ENCODE measurements at places on chromosomes 3 and 15. TPM values are rescaled to one million over a fixed set of nuclear protein-coding genes. Genes with fewer than 3 reads are reported as not detected.

GRCh38 chr15:51757450-51757849 lies 6.1 kb downstream of the TMOD2 start:
- H3K4me3 ChIP-seq = no peak overlapping the region
- no peaks in the 10 kb centered on the region for H3K4me1 ChIP-seq
- H3K27ac ChIP-seq = no peak overlapping the region
- H3K36me3 ChIP-seq = no peaks in the 10 kb centered on the region
- no peaks in the 10 kb centered on the region for H3K27me3 ChIP-seq

The CACNA2D3 gene
- total RNA-seq = 7.1 TPM

DNA sequence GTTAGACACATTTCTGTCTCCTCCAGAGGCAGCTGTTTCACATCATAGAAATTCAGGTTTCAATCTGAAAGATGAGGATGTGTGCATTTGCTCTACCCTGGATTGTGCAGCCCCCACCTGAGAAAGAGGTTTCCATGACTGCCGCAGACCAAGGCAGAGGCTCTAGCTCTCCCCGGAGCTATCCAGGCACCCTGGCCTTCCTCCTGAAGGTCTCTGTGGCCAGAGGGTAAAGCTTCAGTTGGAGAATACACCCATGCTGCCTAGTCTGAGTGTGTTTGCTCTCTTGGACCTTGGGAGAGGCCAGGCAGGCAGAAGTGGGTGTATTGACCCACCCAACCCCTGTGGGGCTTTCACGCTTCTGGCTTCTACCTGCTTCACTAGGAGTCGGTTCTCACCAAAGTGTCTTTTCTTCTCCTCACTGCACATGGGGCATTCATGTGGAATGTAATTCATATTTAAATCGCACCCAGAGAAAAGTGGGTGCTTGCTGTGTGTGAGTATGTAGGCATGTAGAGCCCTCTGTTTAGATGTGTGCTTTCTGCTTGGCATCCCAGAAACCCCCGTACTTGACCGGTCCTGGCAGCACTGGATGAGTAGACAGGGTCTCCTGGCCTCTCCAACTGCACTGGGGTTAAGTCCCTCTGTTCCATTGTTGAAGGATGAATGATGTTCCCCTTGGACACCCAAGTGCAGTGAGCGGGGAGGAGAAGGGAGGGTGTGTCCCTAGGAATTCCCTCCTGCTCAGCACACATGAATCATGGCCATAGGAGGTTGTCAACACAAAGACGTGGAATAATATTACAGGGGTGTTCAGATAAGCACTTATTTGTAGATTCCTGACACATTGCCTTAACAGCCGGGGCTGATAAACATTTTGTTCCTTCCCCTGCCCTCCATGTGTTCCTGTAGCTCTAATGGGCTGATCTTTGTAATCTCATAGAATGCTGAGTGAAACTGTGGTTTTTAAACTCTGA lies 20.3 kb upstream of the RAB6B start:
- H3K27ac ChIP-seq = no peak overlapping the region
- peaks cover 32% of the 10 kb centered on the region for H3K27me3 ChIP-seq
- H3K36me3 ChIP-seq = no peaks in the 10 kb centered on the region

GRCh38 chr3:114351123-114351821 lies 57.4 kb downstream of the TIGIT start:
- no peaks in the 10 kb centered on the region for H3K4me1 ChIP-seq
- no peaks in the 10 kb centered on the region for H3K27me3 ChIP-seq
- H3K27ac ChIP-seq = no peak overlapping the region
- H3K4me3 ChIP-seq = no peak overlapping the region
- no peaks in the 10 kb centered on the region for H3K36me3 ChIP-seq

- H3K4me1 ChIP-seq = no peaks in the 10 kb centered on the region
- no peak overlapping the region for H3K27ac ChIP-seq
- no peak for DNase-seq
- no peaks in the 10 kb centered on the region for H3K27me3 ChIP-seq
Observed at GRCh38 chr3:29635888-29636287, 355.0 kb downstream of the RBMS3 start.

- DNase-seq = no peak
- no peaks in the 10 kb centered on the region for H3K27me3 ChIP-seq
- no peak overlapping the region for H3K4me3 ChIP-seq
- H3K4me1 ChIP-seq = no peaks in the 10 kb centered on the region
- H3K36me3 ChIP-seq = no peaks in the 10 kb centered on the region
- no peak overlapping the region for H3K27ac ChIP-seq
Observed at GRCh38 chr3:1902416-1902815, 196.2 kb upstream of the CNTN4 start.

GRCh38 chr3:31234145-31234544 lies 298.6 kb upstream of the STT3B start:
- H3K27ac ChIP-seq = peak overlapping the region; percentile 34
- DNase-seq = no peak
- H3K27me3 ChIP-seq = no peaks in the 10 kb centered on the region
- no peak overlapping the region for H3K4me3 ChIP-seq

DNA sequence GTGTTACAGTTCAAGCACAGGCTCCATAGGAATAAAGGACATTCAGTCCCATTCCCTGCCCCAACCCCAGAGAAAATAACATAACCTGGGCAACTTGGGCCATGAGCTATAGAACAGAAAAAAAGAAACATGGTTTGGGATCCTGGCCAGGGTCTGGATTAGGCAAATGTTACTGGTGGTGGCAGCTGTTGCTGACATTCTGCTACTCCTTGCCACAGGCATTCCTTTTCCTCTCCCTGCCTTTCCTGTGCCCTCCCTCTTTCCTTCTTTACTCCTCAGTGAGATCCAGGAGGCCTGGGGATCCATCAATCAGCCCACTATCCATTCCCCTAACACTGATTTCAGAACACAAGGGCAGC lies 129.1 kb downstream of the NTRK3 start:
- no peaks in the 10 kb centered on the region for H3K27me3 ChIP-seq
- H3K4me3 ChIP-seq = no peak overlapping the region
- H3K36me3 ChIP-seq = no peaks in the 10 kb centered on the region
- DNase-seq = no peak
- H3K27ac ChIP-seq = peak overlapping the region; percentile 36

The CLCN2 gene
- total RNA-seq = 3.3 TPM

DNA sequence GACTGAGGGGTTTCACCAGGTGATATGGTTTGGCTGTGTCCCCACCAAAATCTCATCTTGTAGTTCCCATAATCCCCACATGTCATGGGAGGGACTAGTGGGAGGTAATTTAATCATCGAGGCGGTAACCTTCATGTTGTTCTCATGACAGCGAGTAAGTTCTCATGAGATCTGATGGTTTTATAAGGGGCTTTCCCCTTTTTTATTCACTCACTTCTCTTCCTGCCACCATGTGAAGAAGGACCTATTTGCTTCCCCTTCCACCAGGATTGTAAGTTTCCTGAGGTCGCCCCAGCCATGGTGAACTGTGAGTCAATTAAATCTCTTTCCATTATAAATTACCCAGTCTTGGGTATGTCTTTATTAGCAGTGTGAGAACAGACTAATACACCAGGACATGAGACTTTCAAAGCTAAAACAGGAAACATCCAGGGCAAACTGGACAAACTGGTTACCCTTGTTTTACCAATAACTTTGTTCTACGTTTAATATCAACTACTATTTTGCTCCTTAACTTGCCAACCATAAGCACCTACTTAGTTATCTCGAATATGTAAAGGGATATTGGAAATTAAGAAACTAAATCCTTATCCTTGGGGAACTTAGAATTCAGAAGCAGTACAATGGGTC lies 98.2 kb downstream of the MYH15 start:
- H3K4me3 ChIP-seq = no peak overlapping the region
- H3K27ac ChIP-seq = no peak overlapping the region
- no peaks in the 10 kb centered on the region for H3K27me3 ChIP-seq

DNA sequence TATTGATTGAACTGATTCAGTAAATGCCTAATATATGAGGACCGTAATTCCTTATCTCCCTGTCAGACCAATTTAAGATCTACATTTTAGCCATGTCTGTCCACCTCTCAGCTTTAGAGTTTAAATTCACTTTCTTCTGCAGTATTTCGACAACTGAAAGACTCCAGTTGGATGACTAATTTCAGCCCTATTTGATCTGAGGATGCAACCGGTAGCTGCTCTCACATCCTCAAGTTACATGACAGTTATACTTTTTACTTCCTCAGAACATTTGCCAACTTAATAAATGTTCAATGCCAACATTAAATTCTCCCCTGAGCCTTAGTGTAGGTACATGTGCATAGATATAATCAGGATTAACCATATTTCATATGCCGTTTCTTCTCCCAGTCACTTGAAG lies 2.5 kb upstream of the HHLA2 start:
- no peak for DNase-seq
- no peaks in the 10 kb centered on the region for H3K27me3 ChIP-seq
- H3K4me3 ChIP-seq = no peak overlapping the region
- H3K36me3 ChIP-seq = no peaks in the 10 kb centered on the region

The VWA5B2 gene
- not detected for total RNA-seq

GRCh38 chr3:95508124-95508523 lies 1306.3 kb upstream of the EPHA6 start:
- no peak for DNase-seq
- H3K4me1 ChIP-seq = no peaks in the 10 kb centered on the region
- H3K27ac ChIP-seq = no peak overlapping the region
- H3K4me3 ChIP-seq = no peak overlapping the region
- no peaks in the 10 kb centered on the region for H3K36me3 ChIP-seq
- H3K27me3 ChIP-seq = no peaks in the 10 kb centered on the region

The KLHL24 gene
- 24.2 TPM for total RNA-seq
